ENCODE measurements at places on chromosomes 16 and 17. TPM values are rescaled to one million over a fixed set of nuclear protein-coding genes. Genes with fewer than 3 reads are reported as not detected.

- DNase-seq, result no peak
Measured at GRCh38 chr16:50611332-50611934, 63.2 kb downstream of the NKD1 start.

DNA sequence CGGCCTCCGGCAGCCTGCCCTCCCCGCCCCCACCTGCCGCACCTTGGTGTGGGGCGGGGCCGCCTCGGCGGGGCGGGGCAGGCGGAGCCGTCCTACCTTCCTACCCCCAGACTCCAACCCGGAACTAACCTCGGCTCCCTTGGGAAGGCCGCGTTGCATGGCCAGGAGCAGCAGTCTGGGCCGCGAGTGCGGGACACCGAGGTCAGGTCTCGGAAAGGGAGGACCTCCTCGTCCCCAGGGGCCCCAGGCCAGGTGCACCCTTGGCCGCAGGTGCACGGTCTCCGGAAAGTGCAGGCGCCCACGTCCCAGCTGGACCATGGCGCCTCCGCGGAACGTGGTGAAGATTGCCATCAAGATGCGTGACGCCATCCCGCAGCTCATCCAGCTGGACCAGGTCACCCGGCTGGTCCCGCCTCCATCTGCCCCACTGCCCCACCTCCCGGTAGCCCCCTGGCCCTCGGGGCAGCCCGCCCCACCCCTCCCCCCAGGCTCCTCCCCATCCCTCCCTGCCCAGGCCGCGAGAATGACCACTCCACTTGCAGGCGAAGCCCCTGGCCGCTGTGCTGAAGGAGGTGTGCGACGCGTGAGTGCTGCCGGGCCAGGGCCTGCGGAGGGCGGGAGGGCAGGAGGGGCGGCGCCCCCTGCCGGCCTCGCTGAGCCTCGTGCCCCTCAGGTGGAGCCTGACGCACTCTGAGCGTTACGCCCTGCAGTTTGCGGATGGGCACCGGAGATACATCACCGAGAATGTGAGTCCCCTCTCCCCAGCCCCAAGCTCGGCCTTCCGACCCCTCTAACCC lies at the start of gene ELMO3:
Gene ELMO3, plus strand, starts transcription at position 121 of the 797 bp plus-strand sequence. Its CDS starts 196 bp downstream, at position 317.
- DNase-seq, result no peak

- DNase-seq, result no peak
Measured at GRCh38 chr17:19275457-19276127, 38.4 kb downstream of the EPN2 start.

DNA sequence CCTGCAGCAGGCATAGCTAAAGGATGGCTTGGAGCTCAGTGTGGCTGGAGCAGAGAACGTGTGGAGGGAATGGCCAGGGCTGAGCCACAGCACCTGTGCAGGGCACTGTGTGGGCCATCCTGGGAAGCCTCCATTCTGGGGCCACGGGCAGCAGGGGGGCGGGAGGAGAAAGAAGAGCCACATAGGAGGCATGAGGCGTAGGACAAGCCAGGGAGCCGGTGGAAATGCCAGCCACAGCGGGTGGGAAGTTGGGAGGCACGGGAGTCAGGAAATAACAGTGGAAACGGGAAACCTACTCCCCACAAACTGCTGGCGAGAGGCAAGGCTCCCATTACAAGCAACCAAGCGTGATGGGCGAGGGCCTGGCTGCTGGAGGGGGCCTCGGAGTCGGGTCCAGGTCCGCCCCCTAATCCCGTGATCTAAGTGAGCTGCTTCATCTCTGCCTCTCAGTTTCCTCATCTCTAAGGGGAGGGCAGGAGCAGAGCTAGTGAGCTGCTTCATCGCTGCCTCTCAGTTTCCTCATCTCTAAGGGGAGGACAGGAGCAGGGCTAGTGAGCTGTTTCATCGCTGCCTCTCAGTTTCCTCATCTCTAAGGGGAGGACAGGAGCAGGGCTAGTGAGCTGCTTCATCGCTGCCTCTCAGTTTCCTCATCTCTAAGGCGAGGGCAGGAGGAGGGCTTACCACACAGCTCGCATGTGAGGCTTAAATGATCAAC lies 104.9 kb downstream of the ADCY9 start:
- no peak for DNase-seq

DNA sequence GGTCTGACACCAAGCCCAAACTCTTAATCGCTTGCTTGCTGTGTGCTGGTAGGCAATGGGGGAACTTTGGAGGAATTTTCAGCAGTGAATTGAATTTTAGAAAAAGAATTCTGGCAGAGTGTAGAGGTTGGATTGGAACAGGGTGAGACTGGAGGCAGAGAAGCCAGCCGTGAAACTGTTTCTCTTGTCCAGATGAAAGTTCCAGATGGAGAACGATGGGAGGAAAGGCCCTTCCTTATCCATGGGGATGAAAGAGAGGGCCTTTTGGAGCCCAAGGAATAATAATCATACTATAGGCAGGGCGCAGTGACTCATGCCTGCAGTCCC lies 26.0 kb downstream of the NEUROD2 start:
- DNase-seq, result no peak

Gene TBC1D3
- not detected for total RNA-seq

GRCh38 chr17:2347805-2348685 lies 10.7 kb downstream of the SGSM2 start:
- DNase-seq, result no peak

Gene ERCC4
- total RNA-seq, result 8.3 TPM

DNA sequence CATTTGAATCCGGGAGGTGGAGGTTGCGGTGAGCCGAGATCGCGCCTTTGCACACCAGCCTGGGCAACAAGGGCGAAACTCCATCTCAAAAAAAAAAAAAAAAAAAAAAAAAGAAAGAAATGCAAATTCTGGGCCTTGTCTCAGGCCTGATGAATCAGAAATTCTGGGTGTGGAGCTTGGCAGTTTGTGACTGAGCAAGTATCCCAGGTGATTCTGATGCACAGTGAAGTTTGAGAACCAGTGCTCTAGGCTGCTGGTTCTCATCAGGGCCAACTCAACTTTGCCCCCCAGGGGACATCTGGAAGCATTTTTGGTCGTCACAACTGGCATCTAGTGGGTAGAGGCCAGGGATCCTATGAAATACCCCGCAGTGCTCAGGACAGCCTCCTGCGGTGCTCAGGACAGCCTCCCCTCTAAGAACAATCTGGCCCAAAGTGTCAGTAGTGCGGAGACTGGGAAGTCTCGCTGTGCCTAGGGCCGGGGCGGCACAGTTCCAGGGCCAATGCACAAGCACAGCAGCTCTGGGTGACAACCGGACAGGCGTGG lies 55.9 kb downstream of the SDK2 start:
- DNase-seq, result no peak

DNA sequence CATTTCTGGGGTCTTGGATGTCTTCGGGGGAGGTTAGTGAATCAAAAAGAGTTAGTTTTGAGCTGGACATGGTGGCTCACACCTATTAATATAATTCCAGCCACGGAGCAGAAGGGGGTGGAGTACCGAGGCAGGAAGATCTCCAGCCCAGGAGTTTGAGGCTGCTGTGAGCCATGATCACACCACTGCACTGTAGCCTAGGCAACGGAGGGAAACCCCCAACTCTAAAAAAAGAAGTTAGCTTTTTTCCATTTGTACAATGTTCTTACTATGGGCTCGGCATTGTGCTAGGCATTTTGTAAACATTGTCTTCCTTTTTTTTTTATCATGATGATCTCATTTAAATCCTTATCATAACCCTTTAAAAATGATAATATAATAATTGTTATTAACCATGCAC lies 8.3 kb upstream of the SNF8 start:
- DNase-seq, result no peak

GRCh38 chr17:44209786-44210341 lies 9.6 kb downstream of the UBTF start:
- DNase-seq, result no peak

DNA sequence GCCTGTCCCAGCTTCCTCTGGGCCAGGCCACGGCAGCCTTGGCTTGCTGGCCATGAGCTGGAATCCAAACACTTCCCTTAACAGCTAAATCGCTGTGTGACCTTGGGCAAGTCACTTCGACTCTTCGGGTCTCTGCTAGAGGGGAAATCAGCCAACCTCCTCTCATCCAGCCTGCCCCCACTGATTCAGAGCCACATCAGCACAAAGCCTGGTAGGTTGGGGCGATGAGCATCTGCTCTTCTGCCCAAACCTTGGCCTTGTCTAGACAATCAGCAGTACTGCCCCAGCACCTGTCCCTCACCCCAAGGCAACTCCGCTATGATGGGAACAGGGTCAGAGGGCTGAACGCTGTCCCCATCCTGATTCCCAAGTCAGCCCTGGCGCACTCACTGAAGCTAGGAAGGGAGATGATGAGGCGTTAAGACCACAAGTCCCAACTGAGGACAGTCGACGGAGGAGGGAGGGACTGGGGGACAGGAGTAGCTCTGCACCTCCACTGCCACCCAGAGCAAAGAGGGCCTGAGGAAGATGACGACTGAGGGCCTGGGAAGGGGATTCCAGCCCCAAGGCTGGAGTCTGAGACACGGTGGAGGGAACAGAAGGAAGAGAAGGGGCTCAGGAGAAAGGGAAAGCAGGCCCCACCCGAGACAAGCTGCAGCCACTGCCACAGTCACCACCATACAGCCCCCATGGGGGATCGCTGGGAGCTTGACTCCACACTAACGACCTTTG lies 1.3 kb downstream of the CLUH start:
- DNase-seq, result no peak

GRCh38 chr16:87363771-87364455 lies 19.7 kb downstream of the FBXO31 start:
- no peak for DNase-seq

Gene ACE
- total RNA-seq, result 19.4 TPM

DNA sequence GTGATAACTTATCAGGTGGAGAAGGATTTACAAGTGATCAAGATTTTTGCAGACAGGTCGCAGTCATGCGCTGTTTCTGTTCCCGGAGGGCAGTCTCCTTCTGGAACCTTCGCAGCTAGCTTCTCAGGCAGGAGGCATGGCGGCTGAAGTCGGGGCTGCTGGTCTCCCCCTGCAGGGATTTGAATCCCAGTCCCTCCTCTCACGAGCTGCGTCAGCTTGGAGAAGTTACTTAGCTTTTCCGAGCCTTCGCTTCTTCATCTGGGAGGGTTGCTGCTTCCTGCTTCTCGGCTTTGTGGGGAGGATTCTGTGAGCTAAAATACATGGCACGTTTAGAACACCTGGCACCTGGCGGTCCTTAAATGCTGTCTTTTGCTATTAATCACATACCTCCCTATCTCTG lies 287.8 kb upstream of the FOXF1 start:
- DNase-seq, result no peak

DNA sequence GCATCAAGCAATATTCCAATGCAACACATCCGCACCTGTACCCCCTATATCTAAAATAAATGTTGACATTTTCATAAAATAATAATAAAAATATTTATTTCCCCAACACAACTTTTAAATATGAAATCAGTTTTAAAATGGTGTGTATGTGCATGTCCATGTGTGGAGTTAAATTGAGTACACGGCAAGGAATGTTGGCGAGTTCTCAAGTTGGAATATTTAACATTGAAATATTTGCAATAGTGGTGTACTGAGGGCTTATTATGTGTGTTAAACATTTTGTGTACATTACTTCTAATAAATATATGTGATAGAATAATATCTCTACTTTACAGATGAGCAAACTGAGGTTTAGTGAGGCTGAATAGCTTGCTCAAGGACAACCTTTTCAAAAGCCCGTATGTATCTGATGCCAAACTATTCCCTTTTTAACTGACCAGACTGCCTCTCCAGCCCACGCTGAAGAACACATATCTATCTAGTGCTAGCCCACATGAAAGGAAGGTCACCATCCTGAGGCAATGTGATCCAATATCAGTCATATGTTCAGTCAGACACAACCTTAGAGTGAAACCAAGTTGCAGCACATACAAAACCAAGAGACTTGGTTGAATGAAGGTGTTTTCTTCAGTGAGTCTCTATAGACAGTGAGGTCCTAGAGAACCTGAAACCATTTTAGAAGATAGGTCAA lies 192.2 kb upstream of the CDH11 start:
- DNase-seq, result no peak

- DNase-seq, result no peak
Measured at GRCh38 chr17:35214192-35214591, 20.0 kb upstream of the SLC35G3 start.

GRCh38 chr17:44203731-44204440 lies 4.2 kb upstream of the ATXN7L3 start:
- DNase-seq, result peak; percentile 39

DNA sequence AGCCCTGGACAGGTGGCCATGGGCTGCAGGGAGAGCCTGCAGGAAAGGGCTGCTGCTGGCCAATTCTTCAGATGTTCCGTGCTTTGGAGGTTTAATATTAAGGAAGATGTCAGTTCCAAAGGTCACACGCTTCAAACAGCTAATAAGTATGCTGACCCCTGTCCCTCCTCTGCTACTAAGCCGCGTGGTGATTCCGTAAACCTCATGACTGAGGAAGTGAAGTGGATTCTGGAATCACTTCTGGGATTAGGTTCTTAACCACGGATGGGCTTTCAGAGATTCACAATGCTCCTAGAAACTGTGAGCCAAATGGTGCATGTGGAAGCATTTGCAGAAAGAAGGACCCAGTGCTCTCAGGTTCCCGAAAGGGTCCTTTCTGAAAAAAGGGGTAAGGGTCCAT lies 28.5 kb upstream of the ERN1 start:
- DNase-seq, result no peak

DNA sequence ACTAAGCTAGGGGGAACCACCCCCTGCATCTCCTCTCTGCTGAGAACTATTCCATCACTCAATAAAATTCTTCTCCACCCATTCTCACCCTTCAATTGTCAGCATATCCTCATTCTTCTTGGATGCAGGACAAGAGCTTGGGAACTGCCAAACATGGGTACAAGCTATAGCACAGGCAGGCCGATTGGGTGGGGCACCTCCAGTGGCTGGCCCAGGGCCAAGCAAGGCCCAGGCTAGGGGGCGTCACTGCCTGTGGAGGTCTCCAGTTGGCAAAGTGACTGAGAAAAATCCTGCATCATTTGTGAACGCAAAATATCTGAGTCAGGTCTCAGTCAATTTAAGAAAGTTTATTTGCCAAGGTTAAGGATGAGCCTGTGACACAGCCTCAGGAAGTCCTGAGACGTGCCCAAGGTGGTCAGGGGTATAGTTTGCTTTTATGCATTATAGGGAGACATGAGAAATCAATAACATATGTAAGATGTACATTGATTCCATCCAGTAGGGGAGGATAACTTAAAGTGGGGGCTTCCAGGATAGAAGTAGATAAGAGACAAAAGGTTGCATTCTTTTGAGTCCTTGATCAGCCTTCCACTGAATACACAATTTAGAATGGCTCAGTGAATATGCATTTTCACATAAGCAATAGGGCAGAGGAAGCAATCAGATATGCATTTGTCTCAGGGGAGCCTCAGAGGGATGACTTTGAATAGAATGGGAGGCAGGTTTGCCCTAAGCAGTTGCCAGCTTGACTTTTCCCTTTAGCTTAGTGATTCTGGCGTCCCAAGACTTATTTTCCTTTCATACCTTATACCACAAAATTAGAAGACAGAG lies 21.5 kb upstream of the DHRS7B start:
- DNase-seq, result no peak

Gene SLC47A1
- total RNA-seq, result 12.6 TPM

Gene PKMYT1
- 0.60 TPM for total RNA-seq

GRCh38 chr16:86396901-86397311 lies 113.4 kb upstream of the FOXF1 start:
- no peak for DNase-seq

GRCh38 chr16:80606221-80606766 lies 65.5 kb downstream of the DYNLRB2 start:
- no peak for DNase-seq

Gene KCNAB3
- 6.0 TPM for total RNA-seq

Measured in tibial nerve (tissue), 4 donors.